Motor neuron (in vitro differentiated cells): ENCODE measurements at places on chromosomes 13 and 19. TPM values are rescaled to one million over a fixed set of nuclear protein-coding genes. Genes with fewer than 3 reads are reported as not detected.

The ZNF578 gene
- total RNA-seq = 0.11 and 0.31 TPM in 2 replicates

The FAM83E gene
- 2.0 and 2.4 TPM in 2 replicates for total RNA-seq

The C1QTNF9B gene
- total RNA-seq = 0.29 and 0.59 TPM in 2 replicates

GRCh38 chr19:3006075-3006767 lies 22.9 kb downstream of the TLE2 start:
- ATAC-seq = no peak

- ATAC-seq = no peak
Observed at GRCh38 chr13:85197431-85197830, 601.8 kb downstream of the SLITRK6 start.

GRCh38 chr13:19834704-19835103 lies 28.7 kb downstream of the ZMYM5 start:
- no peak for ATAC-seq

- peak; percentile 44 for ATAC-seq
Observed at GRCh38 chr19:18339723-18340122, 675 bp upstream of the PGPEP1 start.

GRCh38 chr19:55492362-55492944 lies 4.2 kb downstream of the SSC5D start:
- no peak for ATAC-seq

DNA sequence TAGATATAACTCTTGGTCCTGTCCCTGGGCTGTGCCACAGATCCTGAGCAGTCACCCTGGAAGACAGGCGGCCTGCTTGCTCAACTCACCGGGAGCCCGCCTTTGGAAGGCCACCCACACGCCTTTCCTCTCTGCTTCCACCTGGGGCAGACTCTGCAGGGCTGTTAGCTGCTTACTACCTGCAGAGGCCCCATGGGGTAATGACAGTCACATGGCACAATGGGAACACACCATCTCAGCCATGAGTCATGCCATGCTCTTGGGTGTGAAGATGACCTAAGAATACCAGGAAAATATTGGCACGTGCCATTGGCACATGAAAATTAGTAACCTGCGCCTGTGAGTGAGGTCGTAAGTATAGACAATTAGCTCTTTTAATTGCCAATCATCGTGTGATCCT lies 108.6 kb downstream of the COL4A2 start:
- no peak for ATAC-seq

DNA sequence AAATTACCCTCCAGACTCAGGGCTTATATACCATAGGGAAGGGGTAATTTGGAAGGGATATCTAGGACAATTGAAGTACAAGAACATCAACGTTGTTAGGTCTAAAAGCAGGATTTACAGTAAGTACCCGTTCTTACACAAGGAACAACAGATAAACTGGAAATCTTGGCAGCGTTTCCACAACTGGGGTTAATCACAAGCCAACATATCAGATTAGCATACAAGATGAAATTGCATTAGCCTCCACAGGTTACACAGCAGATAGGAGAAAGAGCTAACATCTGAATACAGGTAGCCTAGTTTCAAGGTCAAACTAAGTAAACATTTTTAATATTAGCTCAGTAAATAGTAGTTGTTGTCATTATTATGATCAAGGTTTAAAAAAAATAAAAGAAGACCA lies 1214.0 kb upstream of the PCDH20 start:
- ATAC-seq = no peak

The SLITRK5 gene
- total RNA-seq = 10.1 and 10.5 TPM in 2 replicates

DNA sequence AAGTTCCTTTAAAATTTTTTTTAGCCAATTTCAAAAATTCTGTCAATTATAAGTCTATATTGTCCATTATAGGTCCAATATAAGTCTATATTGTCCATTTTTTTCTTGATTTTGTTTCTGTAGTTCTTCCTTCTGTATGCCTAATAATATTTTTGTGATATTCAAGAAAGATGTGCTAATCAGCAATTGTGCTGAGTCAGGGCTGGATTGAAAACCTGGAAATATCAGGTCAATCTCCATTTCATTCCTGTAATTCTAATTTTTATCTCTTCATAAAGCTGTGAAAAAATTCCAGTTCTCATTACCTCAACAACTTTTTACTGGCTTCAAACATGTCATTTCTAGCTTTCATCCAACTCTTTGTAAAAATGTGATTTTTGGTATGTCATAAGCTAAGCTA lies 353.7 kb downstream of the SLITRK6 start:
- ATAC-seq = no peak

GRCh38 chr13:100530671-100531213 lies 57.8 kb downstream of the GGACT start:
- peak; percentile 86 for ATAC-seq

DNA sequence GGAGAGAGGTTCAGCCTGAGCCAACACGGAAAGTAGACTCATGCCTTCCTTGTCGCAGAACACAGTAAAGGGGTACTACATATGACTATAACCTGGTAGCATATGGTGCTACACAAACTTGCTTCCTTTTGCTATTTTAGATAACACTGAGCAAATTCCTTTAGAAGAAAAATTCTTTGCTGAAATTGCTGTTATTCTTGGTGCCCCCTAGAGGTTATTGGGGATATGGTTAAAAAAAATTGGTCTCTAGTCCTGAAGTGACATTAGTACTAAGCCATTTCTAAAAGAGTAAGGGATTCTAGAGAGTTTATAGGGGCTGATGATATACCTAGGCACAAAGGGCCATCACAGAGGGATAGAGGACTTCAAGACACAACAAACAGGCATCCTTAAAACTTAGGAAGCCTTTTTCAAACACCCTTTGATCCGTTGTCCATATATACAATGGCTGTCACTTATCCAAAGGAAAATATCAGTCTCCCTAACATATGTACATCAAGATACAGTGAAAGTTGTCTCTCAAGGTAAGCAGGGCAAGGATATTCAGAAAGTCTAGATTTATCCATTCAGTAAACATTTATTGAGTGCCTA lies 13.9 kb upstream of the HS6ST3 start:
- ATAC-seq = no peak

The PVR gene
- 45.2 and 45.4 TPM in 2 replicates for total RNA-seq

- peak; percentile 65 for ATAC-seq
Observed at GRCh38 chr13:45367358-45367757, 26.4 kb upstream of the TPT1 start.

- no peak for ATAC-seq
Observed at GRCh38 chr13:98013241-98013640, 59.8 kb downstream of the IPO5 start.

DNA sequence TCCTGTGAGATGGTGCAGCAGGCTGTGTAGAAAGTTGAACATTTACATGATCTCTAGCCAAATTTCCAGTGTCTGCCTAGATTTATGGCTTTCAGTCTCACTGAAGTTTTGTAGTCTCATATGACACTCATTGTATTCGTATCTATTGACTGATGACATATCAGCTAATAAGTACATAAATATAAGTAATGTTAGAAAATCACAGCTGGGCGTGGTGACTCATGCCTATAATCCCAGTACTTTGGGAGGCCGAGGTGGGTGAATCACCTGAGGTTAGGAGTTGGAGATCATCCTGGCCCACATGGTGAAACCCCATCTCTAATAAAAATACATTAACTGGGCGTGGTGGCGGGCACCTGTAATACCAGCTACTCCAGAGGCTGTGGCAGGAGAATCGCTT lies 54.7 kb upstream of the HTR2A start:
- ATAC-seq = no peak

DNA sequence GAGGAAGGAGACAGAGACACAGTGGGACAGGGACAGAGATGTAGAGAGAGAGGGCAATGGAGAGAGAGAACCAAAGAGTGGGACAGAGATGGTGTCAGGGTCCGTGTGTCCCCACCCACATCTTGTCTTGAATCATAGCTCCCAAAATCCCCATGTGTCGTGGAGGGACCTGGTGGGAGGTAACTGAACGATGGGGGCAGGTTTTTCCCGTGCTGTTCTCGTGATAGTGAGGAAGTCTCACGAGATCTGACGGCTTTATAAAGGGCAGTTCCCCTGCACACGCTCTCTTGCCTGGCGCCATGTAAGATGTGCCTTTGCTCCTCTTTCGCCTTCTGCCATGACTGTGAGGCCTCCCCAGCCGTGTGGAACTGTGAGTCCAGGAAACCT lies 7.5 kb upstream of the PLA2G4C start:
- ATAC-seq = no peak

The ZNF132 gene
- total RNA-seq = 13.2 and 16.0 TPM in 2 replicates

DNA sequence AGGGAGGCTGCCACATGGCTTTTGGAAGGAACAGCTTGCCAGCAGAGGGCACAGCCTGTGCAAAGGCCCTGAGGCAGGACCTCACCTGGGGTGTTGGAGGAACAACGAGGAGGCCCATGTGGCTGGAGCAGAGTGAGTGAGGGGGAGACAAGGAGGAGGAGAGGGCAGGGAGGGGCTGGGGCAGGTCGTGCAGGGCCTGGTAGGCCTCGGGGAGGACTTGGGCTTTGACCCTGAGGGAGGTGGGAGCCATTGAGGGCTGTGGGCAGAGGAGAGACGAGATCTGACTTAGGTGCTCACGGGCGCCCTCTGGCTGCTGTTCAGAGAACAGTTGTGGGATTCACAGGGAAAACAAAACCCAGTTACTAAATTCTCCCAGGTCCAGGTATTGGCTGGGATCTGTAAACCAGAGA lies 25.2 kb downstream of the ZNRF4 start:
- ATAC-seq = no peak
